LHCN-M2 (cell line): ENCODE measurements at places on chromosomes 12 and 14. TPM values are rescaled to one million over a fixed set of nuclear protein-coding genes. Genes with fewer than 3 reads are reported as not detected.
A peak's percentile ranks its signal among the peaks of the same experiment; 100 is the strongest.

The C14orf132 gene
- total RNA-seq: 7.9 and 8.1 TPM in 2 replicates

DNA sequence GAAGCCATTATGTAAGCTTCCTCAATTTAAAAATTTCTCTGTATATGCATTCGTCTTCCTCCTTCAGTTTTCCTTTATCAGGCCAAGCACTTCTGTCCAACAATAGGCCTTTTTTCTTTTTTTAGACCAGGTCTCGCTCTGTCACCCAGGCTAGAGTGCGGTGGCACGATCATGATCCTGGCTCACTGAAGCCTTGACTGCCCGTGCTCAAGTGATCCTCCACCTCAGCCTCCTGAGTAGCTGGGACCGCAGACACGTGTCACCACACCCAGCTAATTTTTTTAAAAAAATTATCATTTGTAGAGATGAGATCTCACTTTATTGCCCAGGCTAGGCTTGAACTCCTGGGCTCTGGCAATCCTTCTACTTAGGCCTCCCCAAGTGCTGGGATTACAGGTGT lies 25.8 kb downstream of the TAOK3 start:
- DNase-seq: no peak

The LRTM2 gene
- total RNA-seq: not detected in 2 replicates

DNA sequence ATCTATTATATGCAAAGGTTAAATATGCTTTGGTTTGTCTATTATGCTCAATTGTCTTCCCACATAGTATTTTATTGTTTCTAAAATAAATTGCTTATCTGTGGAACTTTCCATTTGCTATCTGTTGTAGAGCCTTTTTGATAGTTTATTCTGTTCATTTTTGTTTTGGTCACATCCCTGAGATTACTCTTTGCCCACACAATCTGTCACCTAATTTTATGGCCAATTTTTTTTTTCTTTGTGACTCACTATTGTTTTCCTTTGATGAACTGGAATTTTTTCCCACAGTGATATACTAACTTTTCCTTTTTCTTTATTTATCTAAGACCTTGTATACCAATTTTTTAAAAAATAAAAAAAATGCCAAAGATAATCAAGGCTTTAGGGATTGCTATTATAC lies 61.1 kb downstream of the RASSF9 start:
- DNase-seq: no peak

The PTHLH gene
- 0.51 and 0.63 TPM in 2 replicates for total RNA-seq

GRCh38 chr12:77328326-77328725 lies 263.0 kb upstream of the E2F7 start:
- no peak for DNase-seq

DNA sequence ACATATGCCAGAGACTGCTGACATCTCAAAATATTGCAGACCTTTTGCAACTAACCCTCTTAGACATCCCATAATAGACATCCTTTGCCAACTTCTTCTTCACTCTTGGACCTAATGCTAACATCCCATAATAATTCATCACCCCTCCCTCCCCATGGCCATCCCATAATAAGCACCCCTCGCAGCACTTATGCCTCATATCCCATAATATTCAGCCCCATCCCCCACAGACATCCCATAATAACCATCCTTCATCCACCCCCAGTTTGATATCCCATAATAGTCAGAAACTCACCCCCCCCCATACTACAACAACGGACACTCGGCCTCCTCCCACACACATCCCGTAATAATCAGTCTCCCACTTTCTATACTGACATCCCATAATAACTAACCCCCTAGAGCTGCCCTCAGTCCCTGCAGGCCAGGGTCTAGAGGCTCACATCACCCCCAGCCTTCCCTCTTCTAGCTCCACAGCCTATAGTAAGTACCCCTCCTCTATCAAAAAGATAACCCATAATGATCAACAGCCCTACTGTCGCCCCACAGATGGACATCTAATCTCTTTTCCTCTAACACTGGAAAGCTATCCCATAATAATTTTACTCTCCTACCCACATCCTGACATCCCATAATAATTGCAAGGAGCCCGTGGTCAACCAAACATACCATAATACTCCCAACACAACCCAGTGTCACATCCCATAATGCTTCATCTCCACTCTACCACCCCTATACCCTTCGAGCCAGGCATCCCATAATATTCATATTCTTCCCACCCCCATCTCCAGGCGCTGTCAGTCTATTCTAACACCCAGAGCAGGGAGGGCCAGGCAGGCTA lies 792 bp upstream of the CHD4 start:
- DNase-seq: peak; percentile 60

DNA sequence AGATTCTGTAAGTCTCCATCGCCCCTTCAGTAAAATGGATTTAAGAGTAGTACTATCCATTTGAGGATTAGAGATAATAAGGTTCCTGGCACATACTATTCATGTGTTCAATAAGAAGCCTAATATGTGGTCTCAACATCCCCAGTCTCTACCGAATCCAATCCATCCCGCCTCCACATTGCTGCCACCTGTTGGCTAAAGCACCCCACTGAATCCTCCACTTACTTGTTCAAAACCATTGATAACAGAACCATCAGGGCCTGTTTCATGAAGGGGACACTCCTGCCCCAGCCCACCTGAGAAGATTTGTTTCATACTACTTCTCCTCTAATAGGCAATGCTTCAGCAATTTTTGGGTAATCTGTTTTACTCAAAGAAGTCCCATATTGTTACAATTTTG lies 147.5 kb downstream of the SLC2A13 start:
- no peak for DNase-seq

The SSPN gene
- total RNA-seq: 9.0 and 12.8 TPM in 2 replicates

GRCh38 chr14:75979071-75979571 lies 2.7 kb downstream of the TGFB3 start:
- no peak for DNase-seq

- DNase-seq: no peak
These were observed 76.4 kb upstream of the FICD start for GRCh38 chr12:108438667-108439066.

- no peak for DNase-seq
These were observed 97.9 kb upstream of the NUDT4 start for GRCh38 chr12:93279565-93280412.

The PTGER2 gene
- total RNA-seq: 35.8 and 37.8 TPM in 2 replicates

- no peak for DNase-seq
These were observed 467.8 kb downstream of the MDGA2 start for GRCh38 chr14:47207617-47208016.

GRCh38 chr12:121799842-121800693 lies 3.7 kb upstream of the SETD1B start:
- DNase-seq: peak; percentile 89

The RNASE1 gene
- total RNA-seq: not detected in 2 replicates

The BHLHE41 gene
- total RNA-seq: 2.4 and 4.0 TPM in 2 replicates

The PMCH gene
- total RNA-seq: not detected in 2 replicates

The RDH12 gene
- total RNA-seq: not detected in 2 replicates

The LRCOL1 gene
- total RNA-seq: not detected in 2 replicates

The C1QL4 gene
- total RNA-seq: 0.19 and 0.46 TPM in 2 replicates

DNA sequence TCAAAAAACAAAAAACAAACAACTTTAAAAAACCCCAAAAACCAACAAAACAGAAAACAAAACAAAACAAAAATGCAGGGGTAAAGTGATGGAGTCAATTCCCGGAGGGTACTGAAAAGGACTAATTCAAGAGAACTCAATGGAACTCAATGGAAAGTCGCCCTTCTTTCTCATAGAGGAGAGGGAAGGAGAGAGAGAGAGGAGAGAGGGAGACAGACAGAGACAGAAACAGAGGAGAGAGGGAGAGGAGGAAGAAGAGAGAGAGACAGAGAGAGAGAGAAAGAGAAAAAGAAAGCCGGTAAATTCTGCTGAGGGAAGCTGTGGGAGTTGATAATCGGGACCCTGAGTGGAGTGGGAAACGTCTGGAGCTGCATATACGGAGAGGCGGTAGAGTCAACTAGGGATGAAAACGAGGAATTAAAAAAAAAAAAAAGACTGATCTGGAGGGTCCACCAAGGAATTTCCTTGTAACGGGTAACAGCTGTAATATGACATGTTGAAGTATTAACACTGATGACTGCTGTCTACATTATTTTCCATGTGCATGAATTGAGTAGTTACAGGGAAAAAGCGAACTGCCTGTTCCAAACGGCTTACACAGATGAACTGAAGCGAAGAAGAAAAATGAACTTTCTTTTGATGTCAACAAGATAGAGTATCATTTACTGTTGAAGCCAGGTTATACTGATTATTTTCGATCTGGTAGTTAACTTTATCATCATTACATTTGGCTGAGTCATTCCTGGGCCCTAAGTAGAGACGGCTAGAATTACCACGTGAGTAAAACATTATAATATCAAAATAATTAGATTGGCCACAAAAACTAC lies 934 bp upstream of the ZC2HC1C start:
- peak; percentile 32 for DNase-seq

The RBP5 gene
- not detected in 2 replicates for total RNA-seq

The NGDN gene
- total RNA-seq: 37.1 and 41.3 TPM in 2 replicates

DNA sequence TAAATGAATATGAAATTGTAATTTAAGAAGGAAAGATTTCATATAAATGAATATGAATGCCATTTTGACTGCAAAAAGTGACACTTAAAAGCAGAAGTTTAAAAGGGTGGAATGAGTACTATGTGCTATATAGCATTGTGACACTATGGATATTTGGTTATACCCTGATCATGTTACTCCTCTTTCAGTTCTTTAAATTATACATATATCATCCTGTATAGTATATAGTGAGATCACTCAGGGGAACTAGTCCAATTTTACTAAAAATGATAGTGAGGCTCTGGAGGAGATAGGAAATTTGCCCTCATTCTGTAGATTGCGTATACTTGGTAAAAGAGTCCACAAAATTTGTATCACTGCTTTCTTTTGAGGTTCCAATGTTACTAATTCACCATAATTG lies 155.7 kb upstream of the BTG1 start:
- DNase-seq: no peak

GRCh38 chr12:106239951-106240335 lies 7.9 kb downstream of the CKAP4 start:
- no peak for DNase-seq
